Ammon's horn (tissue), 1 donor: ENCODE measurements at places on chromosomes 12 and 14.

GRCh38 chr14:53109105-53110041 is 43.8 kb downstream of the DDHD1 start:
- no peak for DNase-seq

DNA sequence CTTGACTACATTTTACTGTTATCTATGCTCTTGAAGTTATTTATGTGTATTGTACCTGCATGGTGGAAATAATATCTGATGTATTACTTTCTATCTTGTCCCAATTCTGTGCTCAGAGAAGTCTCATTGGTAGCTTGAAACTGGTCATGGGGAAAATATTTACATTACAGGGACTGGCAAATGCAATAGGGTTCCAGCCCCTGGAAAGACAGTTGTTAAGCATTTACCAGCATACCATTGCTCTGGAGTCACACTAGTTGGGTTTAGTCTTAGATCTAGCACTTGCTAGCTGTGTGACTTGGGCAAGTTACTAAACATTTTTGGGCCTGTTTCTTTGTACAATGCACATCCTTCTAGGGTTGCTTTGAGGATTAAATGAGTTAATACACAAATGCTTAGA is 86.3 kb upstream of the NRXN3 start:
- DNase-seq: no peak

DNA sequence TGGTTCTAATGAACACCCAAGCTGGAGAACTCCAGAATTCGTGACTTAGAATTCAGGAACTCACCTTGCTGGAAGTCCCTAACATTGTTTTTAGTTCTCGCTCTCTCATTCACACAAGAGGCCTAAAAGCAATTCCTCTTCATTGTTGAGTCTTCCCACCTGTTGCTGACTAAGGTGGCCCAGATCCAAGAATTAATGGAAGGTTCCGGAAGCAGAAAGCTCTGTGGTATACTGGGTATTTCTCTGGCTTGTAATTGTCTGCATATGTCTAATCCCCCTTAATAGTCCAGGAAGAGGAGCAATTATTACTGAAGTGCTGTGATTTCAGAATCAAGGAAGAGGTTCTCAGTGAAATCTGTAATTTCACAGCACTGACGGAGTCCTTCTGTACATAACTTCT is 31.4 kb downstream of the TMEM233 start:
- no peak for DNase-seq

GRCh38 chr12:69055280-69055679 is 122.3 kb upstream of the CPM start:
- no peak for DNase-seq

- peak; percentile 53 for DNase-seq
Observed at GRCh38 chr12:100699209-100699608, 95.4 kb upstream of the ANO4 start.

GRCh38 chr12:34379142-34379541 is 356.8 kb downstream of the ALG10 start:
- no peak for DNase-seq

DNA sequence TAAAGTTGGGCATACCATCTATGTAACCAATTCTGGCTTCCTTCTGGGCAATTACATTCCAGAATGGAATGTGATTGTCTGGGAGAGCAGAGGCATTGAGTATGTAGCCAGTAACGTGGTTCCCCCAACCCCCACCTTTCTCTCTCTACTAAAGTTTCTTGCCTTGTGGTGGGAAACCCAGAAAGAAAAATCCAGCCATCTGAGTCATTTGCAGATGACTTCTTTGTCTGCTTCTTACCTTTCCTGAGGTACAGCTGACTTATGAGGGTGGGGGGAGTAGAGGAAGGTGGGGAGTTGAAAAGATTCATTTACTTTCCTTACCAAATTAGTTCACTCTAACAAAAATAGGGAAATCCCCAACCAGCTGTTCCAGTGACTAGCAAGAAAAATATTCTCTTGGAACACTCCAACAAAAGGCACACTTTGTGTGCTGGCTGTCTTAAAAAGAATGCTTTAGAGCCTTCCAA is 112.1 kb upstream of the FRMD6 start:
- no peak for DNase-seq

- DNase-seq: no peak
Observed at GRCh38 chr14:21032326-21033132, 2.1 kb downstream of the RNASE13 start.

- DNase-seq: peak; percentile 40
Observed at GRCh38 chr12:68932128-68932960, 627 bp downstream of the CPM start.

GRCh38 chr14:26427097-26427496 is 170.7 kb downstream of the NOVA1 start:
- DNase-seq: no peak

- no peak for DNase-seq
Observed at GRCh38 chr12:20339060-20339459, 29.3 kb upstream of the PDE3A start.

DNA sequence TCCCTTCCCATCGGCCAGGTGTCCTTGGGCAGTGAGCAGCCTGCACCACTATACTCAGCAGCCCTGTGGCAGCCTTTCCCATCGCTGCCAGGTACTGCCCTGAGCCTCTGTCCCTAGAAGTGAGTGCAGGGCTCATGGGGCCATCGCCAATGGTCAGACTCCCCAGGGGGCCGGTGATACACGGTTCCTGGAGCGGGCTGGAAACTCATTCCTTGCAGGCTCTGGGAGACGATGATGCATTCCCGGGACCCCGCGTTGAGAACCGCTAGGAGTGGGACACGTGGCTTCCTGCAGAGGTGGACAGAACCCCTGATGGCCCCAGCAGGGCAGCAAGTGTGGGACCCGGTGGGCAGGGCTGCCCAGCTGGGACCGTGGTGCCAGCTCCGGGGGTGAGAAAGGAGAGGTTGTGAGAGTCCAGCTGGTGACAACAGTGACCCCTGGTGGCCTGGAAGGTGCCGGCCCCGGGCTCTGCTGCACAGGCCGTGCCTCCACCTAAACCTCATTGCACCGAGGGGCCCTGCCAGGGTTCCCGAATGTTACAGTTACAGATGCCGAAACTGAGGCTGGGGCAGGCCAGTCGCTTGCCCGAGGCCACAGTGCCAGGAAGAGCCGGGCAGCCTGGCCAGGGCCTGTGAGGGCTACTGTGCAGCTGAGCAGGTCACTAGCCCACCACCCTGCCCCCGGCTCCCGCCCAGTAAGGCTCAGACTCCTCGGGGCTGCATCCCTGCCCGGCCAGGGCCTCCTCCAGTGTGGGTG is 33.8 kb downstream of the FBRSL1 start:
- DNase-seq: peak; percentile 77

GRCh38 chr12:77131977-77132490 is 66.7 kb upstream of the E2F7 start:
- DNase-seq: no peak

GRCh38 chr12:109542014-109542413 is 31.3 kb downstream of the MMAB start:
- no peak for DNase-seq

- peak; percentile 11 for DNase-seq
Observed at GRCh38 chr14:52124791-52125684, 56.2 kb upstream of the NID2 start.
